ENCODE measurements at places on chromosomes 1 and 21.

- no peak for DNase-seq
Observed at GRCh38 chr1:187763976-187764375, 935.2 kb downstream of the PLA2G4A start.

DNA sequence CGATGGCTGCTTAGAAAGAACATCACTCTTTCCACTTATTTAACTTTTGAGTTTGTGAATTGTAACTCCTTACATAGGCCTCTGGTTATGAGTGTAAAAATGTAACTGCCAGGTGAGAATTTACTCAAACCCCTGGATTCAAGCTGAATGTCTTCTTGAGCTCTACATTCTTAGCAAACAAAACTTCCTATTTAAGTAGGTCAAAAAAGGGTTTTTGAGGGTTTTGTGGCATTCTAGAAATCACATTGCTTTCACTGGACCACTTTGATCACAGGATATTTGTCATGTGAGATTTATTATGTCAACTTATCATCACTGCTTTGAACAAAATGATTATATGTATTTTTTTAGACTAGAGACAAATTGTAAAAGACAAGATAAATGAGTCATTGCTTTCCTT, 5.7 kb downstream of the IL23R start:
- DNase-seq, result no peak

DNA sequence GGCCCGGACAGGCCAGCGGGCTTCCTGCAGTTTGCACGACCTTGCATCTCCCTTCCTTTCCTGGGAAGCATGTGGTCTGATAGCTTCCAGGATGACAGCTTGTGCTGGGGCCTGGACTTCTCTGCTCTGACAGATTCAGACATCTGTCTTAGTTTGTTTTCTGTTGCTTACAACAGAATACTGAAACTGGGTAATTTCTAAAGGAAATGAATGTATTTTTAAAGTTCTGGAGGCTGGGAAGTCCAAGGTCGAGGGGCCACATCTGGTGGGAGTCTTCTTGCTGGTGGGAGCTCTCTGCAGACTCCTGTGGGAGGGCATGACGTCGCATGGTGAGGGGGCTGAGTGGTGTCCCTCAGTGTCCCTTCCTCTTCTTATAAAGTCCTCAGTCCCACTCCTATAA, 35.3 kb upstream of the TENT5B start:
- no peak for DNase-seq

- DNase-seq, result no peak
Observed at GRCh38 chr1:6111571-6111970, 65.9 kb downstream of the KCNAB2 start.

DNA sequence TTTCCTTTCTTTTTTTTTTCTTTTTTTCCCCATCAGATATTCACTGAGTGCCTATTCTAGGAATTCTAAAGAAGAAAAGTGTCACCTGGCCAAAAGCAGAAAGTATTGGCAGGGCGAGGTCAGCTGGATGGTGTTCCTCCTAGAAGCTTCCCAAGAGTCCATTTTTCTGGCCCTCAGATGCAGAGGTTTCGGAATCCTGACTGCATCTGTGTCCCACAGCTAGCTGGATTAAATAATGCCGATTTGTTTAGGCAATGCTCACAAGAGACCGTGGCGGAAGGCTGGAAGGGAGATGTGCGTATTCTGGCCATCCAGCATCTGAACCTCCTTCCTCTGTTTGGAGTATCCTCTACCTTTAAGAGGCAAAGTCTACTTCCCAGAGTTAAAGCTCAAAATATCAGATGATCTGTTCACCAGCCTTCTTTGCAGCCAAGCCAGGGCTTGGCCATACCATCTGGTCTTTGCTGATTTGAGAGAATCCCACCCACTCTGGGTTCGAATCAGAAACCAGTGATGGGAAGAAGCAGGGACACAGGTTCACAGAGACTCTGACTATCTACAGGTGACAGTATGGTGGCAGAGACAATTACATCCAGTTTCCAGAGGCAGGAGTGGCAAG, 5.4 kb upstream of the TENT5C start:
- no peak for DNase-seq

DNA sequence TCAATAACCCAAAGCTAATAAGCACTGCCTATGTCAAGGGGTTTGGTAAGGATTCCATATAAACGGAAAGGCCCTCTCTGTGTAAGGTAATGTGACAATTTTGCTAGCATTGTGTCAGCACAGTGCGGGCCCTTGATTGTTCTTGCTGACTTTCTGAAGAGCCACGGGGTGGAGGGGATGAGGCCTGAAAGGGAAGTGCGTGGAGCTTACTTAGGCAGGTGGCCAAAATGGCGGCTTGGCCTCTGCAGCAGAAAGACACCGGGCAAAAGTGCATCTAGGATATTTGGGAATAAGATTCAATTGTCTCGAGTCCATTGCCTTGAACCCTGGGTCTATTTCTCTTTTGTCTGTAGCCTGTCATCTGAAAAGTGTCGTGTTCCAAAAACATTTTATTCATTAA, 114.3 kb downstream of the TGFB2 start:
- DNase-seq, result no peak

GRCh38 chr1:31346785-31347184, 26.1 kb downstream of the FABP3 start:
- DNase-seq, result no peak

Data from stimulated activated CD8-positive, alpha-beta memory T cell treated with anti-CD3 and anti-CD28 coated beads, Interleukin-7, amount 100 ng/mL, for 1 hour (primary cell).